ENCODE measurements at places on chromosomes 5 and 9.

GRCh38 chr5:31573494-31574142 is 41.5 kb downstream of the C5orf22 start:
- DNase-seq, result no peak

DNA sequence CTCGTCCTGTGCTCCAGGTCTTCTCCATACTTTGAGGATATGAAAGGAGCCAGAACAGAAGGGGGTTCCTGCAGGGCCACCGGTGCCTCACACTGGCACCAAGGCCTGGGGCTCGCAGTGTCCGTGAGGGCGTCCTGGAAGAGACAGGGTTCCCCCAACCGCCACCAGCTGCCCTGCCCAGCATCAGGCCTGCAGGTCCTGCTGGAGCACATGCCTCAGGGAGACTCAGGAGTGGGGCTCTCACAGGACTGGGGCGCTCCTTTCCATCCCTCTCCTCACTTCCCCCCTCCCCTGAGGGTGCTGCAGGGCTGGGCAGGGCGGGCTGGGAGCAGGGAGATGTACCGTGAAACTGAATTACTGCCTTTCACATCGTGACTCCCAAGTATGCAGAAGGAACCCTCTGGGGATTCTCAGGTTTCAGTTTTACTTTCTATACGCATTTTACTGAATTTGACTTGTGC is 31.7 kb downstream of the CEP72 start:
- DNase-seq, result no peak

DNA sequence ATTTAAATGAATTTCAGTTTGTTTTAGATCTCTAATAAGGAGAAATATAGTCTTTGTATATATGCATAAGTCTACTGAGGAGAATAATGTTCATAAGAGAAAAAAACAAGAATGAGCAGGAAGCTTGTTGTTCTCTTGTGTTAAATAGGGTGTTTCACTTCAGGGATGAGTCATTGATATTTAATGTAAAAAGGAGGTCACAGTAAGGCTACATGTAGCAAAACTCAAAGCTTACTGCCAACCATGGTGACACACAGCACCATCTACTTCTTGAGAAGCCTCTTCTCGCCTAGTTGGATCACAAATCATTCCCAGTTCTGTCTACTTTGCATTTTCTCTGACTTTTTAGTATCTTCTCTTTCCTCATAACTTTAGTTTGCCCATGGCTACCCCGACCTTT is 1466.0 kb upstream of the C9orf72 start:
- no peak for DNase-seq

DNA sequence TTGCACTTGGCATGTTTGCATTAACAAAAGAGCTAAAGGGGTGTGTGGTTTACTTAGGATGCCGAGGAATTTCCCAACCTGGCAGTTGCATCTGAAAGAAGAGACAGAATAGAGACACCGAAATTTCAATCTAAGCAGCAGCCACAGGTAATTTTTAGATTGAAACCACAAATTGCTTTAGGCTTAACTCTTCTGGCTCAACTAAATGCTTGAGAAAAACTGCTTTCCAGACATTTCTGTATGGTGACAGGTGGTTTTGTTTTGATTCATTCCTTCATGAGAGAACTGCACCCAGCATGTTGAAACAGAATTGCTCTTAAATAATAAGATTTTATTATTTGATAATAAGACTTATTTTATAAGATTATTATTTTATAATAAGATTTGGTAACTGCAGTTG is 21.5 kb downstream of the SECISBP2 start:
- no peak for DNase-seq

- DNase-seq, result no peak
These were observed 72.5 kb downstream of the SEMA6A start for GRCh38 chr5:116502138-116502537.

- DNase-seq, result no peak
These were observed 564 bp downstream of the SLC25A25 start for GRCh38 chr9:128068386-128069205.

GRCh38 chr9:110125207-110125751 is 82.7 kb downstream of the C9orf152 start:
- no peak for DNase-seq

- DNase-seq, result no peak
These were observed 2.4 kb downstream of the PSD2 start for GRCh38 chr5:139797856-139798510.

DNA sequence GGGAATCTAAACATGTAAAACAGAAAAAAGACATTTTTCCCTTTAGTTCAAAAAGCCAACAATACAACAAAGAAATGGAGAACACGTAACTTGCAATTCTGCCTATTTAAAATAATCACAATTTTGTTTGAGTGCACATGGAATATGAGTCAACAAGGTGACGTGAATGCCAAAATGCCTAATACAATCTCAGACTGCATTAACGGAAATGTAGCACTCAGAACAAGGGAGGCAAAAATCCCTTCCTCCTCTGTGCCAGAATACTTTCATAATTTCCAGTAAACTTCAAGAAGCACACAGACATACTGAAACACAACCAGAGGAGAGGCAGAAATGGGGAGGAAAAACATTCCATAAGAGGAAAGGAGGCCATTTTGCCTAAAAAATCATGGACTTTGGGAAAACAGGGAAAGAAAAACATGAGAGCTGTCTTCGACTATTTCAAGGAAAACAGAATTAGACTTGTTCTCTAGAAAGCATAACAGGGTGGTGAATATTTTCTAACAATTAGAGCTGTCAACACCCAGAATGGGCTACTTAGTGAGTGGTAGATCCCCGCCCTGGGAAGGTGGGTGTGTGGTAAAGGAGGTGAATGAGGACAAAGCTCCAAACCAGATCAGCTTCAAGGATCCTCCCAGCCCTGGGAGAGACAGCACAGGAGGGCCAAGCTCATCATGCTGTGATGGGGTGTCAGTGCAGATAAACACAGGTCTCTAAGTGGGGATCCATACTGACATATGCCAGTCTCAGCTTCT is 48.2 kb downstream of the ABCA1 start:
- no peak for DNase-seq

- no peak for DNase-seq
These were observed 2.2 kb downstream of the DCP2 start for GRCh38 chr5:112978836-112979235.

GRCh38 chr5:83197326-83197967 is 120.1 kb downstream of the XRCC4 start:
- no peak for DNase-seq

- no peak for DNase-seq
These were observed 58.3 kb upstream of the PLPP6 start for GRCh38 chr9:4603830-4604229.

- DNase-seq, result no peak
These were observed 59.8 kb downstream of the DAB2IP start for GRCh38 chr9:121711281-121711680.

- DNase-seq, result no peak
These were observed 148.7 kb downstream of the CDK5RAP2 start for GRCh38 chr9:120431268-120431667.

GRCh38 chr5:3843706-3844105 is 248.1 kb downstream of the IRX1 start:
- no peak for DNase-seq

DNA sequence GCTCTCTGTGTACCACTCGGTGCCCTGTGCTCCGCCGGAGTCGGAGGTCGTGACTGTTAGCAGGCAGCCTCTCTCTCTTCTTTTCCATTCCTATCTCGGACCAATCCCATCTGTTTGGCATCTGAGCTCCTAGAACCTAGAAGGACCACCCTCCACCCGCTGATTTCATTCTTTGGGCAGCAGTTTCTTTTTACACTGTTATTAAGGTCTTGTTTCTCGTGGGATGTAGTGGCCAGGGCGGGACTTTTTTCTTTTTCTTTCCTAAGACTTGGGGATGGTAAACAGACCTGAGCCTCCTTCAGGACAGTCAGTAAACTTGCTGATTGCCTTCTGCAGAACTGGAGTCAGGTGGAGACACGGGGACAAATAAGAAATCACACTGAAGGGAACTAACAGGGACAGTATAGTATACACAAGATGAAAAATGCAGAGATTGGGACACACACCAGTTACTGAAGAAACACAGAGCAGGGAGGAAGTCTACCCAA is 500 bp downstream of the URM1 start:
- DNase-seq, result no peak

DNA sequence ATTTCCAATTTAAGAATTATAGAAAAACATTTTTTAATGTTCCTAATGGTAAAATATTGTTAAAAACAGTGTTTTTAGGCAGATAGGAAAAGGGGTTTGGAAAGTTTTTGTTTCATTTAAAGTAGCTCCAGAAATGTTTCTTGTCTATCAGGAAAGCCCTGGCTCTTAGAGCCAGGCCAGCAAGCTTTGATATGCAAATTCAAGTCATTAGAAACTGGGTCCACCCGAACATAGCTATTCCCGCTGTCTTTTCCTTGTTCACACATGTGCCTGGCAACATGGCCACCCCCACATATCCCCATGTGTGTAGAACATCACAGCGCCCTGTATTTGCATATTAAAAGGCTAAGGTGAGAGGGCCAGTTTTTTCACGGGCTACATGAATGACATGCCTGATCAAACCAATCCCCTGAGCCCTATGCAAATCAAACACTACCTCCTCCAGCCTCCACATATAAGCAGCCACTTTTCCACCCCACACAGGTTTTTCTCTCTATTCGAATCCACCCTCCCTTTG is 925.3 kb upstream of the CDH10 start:
- DNase-seq, result no peak

GRCh38 chr5:18395126-18396110 is 761.2 kb downstream of the TAF11L14 start:
- DNase-seq, result no peak

GRCh38 chr5:75389430-75389829 is 52.4 kb downstream of the HMGCR start:
- DNase-seq, result no peak

DNA sequence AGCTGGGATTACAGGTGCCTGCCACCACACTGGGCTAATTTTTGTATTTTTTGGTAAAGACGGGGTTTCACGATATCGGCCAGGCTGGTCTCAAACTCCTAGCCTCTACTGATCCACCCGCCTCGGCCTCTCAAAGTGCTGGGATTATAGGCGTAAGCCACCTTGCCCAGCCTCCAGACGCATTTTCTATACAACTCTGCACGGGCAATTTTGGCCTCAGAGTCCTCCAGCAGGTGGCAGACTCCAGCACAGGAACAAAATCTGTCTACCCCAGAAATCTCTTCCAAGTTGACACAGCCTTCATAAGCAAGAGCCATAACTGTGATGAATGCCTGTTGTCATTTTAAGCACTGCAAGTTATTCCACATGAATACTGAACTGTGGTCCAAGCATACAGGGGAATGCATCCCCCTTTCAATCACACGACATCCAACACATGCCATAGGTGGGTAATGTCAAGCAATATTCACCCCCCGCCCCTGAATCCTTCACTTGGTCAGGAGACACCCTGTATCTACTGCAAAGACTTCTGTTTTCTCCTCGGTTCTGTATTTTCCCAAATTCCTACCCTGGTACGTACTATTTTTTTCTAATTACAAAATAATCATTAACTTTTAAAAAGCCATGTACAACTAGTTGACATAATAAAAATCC is 50.8 kb downstream of the ALDH7A1 start:
- no peak for DNase-seq

DNA sequence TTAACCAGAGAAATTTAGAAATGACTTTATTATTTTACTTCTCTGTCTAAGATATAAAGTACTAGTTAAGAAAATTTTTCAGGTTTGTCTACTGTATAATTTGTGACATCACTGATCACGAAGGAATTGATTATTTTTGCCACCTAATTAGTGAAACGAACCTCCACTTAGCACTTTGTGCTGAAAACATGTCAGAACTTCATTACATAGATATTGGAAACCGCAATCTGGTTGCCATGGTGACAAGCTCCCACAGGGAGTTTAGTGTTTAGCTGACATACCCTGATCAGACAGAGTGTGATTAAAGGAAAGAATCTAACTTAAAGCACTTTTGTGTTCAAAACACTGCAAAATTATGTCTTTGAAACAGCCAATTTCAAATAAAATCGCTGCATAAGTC is 668.4 kb upstream of the CCNG1 start:
- no peak for DNase-seq

GRCh38 chr9:77735494-77735893 is 87.4 kb upstream of the GNA14 start:
- DNase-seq, result no peak

GRCh38 chr9:82600536-82601292 is 462.2 kb downstream of the RASEF start:
- no peak for DNase-seq

DNA sequence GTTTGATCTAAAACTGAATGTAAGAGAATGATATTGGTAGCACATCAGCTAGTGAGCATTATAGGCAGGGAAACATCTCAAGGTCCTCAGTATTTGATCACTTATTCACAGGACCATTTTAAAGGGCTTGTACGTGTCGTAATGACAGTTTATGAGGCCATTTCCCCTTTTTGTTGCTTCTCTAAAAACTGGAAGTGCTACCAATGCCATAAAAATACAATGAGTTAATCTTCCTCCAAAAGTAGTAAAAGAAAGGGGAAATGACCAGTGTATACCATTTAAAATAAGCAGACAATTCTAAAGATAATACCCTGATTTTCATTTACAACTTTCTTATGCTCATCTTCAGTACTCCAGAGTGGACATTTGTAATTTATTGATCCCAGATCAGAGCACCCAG is 285.8 kb upstream of the PCSK5 start:
- DNase-seq, result no peak
